Activated CD8-positive, alpha-beta memory T cell treated with anti-CD3 and anti-CD28 coated beads for 1 hour (primary cell): ENCODE measurements at places on chromosomes 16 and 17.

DNA sequence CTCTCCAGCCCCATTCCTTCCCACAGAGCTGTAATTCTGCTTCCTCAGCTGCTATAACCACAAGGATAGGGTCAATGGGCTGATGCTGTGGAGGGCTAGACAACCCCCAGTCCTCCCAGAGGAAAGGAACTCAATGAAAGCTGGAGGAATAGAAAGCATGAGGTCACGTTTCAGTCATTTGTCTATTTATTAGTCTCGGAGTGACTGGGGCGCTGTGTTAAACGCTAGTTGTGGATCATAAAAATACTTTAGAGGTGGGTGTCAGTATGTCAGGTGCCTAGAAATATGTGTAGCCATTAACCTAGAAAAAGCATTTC, 787 bp upstream of the CCL3L1 start:
- DNase-seq, result no peak

- DNase-seq, result no peak
These were observed 306.9 kb upstream of the RBFOX1 start for GRCh38 chr16:7025616-7026190.

DNA sequence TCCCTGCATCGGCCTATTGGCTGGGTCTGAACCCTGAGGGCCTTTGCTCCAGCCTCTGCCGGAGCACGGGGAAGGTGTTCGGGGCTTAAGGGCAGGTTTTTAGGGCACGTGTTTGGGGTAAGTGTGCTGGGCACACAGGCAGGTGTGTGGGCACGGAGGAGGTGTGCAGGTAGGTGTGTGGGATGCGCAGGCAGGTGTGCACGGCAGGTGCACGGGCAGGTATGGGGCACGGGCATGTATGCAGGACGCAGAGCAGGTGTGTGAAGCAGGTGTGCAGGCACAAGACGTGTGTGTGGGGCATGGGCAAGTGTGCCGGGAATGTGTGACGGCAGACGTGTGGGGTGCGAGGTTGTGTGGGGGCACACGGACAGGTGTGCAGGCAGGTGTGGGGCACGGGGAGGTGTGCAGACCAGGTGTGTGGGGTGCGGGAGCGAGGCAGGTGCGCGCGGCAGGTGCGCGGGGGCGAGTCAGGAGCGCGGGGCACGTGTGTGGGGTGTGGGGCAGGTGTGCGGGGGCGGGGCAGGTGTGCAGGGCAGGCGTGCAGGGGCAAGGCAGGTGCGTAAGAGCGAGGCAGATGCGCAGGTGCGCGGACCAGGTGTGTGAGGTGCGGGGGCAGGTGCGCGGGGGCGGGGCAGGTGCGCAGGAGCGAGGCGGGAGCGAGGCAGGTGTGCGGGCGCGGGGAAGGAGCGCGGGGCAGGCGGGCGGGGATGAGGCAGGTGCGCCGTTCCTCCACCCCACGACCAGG, 28.6 kb upstream of the METRNL start:
- no peak for DNase-seq

GRCh38 chr17:78357177-78357586, 2.7 kb downstream of the SOCS3 start:
- no peak for DNase-seq

DNA sequence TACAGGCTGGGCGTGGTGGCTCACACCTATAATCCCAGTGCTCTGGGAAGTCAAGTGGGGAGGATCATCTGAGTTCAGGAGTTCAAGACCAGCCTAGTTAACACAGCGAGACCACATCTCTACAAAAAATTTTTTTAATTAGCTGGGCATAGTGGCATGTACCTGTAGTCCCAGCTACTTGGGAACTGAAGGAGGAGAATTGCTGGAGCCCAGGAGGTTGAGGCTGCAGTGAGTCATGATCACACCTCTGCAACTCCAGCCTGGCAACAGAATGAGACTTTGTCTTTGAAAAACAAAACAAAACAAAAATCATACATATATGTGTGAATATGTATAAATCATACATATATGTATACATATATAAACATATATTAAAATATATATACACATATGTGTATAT, 54.1 kb upstream of the MARCHF10 start:
- DNase-seq, result no peak

GRCh38 chr17:5513628-5514027, 27.3 kb downstream of the MIS12 start:
- no peak for DNase-seq

GRCh38 chr16:68072038-68072695, 13.0 kb upstream of the NFATC3 start:
- no peak for DNase-seq

GRCh38 chr17:18981642-18982424, 22.7 kb downstream of the FAM83G start:
- DNase-seq, result no peak
